ENCODE measurements at places on chromosomes 11 and 22.

DNA sequence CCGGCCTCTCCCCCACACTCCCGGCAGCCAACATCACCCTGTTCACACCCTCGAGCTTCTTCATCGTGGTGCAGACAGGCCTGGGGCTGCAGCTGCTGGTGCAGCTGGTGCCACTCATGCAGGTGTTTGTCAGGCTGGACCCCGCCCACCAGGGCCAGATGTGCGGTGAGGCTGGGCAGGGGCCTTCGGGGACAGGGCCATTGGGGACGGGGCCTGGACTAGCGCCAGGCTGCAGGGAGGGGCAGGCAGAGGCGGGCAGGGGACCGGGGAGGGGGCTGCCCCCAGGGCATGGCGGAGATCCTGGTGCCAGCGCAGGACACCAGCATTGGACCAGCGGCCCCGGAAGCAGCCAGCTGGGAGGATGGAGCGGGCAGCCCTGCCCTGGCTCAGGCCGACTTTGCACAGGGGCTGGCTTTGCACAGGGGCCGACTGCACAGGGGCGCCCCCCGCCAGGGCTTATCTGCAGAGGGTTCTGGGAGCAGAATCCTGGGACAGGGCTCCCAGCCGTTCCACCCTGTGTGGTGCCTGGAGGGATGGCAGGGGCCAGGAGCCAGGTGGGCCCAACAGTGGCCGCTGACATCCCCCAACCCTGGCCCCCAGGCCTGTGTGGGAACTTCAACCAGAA is 8.6 kb downstream of the MUC5B start:
- no peak for DNase-seq

DNA sequence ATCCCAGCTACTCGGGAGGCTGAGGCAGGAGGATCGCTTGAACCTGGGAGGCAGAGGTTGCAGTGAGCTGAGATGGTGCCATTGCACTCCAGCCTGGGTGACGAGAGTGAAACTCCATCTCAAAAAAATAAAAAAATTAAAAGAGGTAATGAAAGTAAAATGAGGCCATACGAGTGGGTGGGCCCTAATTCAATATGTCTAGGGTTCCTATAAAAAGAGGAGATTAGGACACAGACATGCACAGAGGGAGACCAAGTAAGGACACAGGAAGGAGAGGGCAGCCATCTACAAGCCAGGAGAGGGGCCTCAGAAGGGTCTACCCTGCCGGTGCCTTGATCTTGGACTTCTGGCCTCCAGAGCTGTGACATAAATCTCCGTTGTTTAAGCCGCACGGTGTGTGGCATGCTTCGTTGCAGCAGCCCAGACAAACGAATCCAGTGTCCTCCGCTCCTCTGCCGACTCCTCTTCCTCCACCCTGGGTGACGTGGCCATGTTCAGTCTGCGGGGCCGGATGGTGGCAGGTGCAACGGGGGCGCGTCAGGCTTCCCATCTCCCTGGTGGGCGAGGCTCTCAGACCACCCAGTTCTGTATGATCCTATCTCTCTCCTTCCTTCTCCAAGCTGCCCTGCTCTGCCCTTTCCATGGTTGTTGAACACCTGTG is 51.6 kb upstream of the PARVG start:
- no peak for DNase-seq

GRCh38 chr11:14954581-14954980 is 17.6 kb downstream of the CALCA start:
- no peak for DNase-seq

GRCh38 chr11:100403816-100404215 is 283.3 kb upstream of the ARHGAP42 start:
- DNase-seq = no peak

DNA sequence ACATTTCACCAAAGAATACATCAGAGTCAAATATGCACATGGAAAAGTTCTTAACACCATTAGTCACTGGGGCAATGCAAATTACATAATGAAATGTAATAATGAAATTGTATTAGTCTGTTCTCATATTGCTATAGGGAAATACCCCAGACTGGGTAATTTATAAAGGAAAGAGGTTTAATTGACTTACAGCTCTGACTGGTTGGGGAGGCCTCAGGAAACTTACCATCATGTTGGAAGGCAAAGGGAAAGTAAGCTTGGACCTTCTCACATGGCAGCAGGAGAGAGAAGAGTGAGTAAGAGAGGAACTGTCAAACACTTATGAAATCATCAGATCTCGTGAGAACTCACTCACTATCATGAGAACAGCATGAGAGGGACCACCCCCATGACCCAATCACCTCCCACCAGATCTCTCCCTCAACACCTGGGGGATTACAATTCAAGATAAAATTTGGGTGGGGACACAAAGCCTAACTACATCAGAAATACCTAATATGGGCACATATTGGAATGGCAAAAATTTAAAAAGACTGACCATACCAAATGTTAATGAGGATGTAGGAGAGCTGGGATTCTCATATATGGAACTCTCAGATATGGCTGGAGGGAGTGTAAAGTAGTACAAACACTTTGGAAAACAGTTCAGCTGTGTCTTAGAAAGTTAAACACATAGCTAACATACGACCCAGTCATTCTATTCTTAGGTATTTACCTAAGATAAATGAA is 65.1 kb upstream of the CD44 start:
- no peak for DNase-seq

DNA sequence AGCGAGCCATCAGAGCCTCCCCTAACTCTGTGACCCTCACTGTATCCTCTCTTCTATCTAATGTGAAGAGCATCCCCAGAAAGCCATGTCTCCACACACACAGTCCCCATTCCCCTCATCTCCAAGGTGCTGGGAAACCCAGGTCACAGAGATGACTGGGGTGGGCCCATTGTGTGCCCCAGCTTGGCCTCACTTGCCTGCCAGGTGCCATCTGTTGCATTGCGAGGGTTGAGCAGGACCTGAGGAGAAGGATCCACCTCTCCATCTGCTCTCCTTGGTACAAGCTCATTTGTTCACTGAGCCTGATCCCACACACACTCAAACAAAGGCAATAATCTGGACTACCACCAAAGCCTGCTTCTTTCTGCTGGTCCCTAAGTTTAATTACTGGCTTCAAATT is 118.8 kb downstream of the SPATA19 start:
- DNase-seq = no peak

- no peak for DNase-seq
These were observed 2392.8 kb upstream of the RAG2 start for GRCh38 chr11:38990841-38991240.

GRCh38 chr11:1699771-1700170 is 2.8 kb downstream of the KRTAP5-6 start:
- DNase-seq = no peak

GRCh38 chr22:47225931-47226633 is 463.6 kb downstream of the TBC1D22A start:
- no peak for DNase-seq

DNA sequence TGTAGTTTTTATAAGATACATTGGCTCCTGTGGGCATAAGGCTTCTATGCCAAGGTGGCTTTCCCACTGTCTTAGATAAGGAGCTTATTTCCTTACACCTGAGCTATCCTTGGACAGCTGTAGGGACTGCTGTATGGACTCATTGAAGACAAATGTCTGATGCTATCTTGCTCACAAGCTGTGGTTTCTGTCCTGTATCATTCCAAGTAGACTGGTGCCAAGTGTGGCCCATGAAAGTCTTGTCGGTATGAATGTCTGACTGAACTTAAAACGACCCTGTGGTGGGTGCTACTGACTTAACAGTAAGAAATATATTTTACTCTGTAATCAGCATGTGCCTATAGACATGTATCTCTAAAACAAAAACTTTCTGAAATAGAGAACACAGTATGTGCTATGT is 45.0 kb downstream of the LARGE2 start:
- DNase-seq = no peak

GRCh38 chr11:66050581-66051231 is 1.5 kb upstream of the SF3B2 start:
- no peak for DNase-seq

- no peak for DNase-seq
These were observed 18.0 kb upstream of the APOA1 start for GRCh38 chr11:116855413-116855812.
